Forelimb muscle (tissue), 1 donor: ENCODE measurements at places on chromosomes 3 and 15. TPM values are rescaled to one million over a fixed set of nuclear protein-coding genes. Genes with fewer than 3 reads are reported as not detected.

DNA sequence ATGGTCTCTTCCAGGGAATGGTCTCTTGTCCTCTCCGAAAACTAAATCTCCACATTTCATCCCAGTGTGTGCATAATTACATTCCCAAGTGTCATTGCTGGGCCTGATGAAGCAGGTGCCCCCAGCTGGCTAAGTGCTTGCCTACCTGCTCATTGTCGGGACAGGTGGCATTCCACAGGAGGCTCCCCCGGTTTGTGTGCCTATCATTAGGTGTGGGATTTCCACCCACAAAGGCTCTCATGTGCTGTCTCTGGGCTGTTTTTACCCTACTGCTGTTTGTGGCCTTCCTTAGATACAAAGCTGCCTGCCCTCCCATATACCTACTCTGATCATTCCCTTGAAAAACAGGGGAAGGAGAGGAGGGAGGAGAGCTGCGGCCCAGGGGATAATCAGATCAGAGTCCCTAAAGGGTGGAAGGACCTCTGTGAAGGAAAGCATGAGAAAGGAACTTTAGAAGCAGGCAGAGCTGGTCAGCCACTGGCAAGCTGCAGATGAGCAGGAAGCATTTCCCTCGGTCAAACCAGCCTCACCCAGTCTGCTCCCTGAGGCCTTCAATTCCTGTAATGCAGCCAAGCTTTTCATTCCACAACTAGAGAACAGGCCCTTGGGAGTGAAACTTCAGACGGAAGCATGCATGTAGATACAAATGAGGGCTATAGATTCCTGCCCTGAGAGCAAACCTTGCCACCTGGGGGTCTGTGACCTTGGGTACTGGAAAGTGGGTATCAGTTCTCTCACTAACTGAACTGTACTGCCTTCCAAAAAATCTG is 60.7 kb upstream of the HEG1 start:
- no peak for DNase-seq

- DNase-seq = no peak
Measured at GRCh38 chr3:171121801-171122200, 95.3 kb upstream of the SLC2A2 start.

GRCh38 chr3:40891186-40891585 is 308.1 kb upstream of the CTNNB1 start:
- DNase-seq = no peak

UTS2B gene
- polyA plus RNA-seq = 0.14 TPM
